ENCODE measurements at places on chromosomes 12 and 14. TPM values are rescaled to one million over a fixed set of nuclear protein-coding genes. Genes with fewer than 3 reads are reported as not detected.

AVPR1A gene
- total RNA-seq = not detected

PTGER2 gene
- total RNA-seq = not detected

PPFIA2 gene
- not detected for total RNA-seq

CPSF6 gene
- total RNA-seq = 57.4 TPM

AQP2 gene
- not detected for total RNA-seq

LRRIQ1 gene
- total RNA-seq = 1.0 TPM

TAS2R20 gene
- total RNA-seq = 0.21 TPM

IRAK3 gene
- 0.32 TPM for total RNA-seq

PLEK2 gene
- 336 TPM for total RNA-seq

GPHB5 gene
- not detected for total RNA-seq

LPCAT3 gene
- 25.4 TPM for total RNA-seq

MANSC4 gene
- 0.25 TPM for total RNA-seq

BIN2 gene
- total RNA-seq = not detected

KLRC4 gene
- not detected for total RNA-seq

FOXG1 gene
- not detected for total RNA-seq

ETFRF1 gene
- total RNA-seq = 10.2 TPM

GYS2 gene
- total RNA-seq = not detected

TAS2R8 gene
- total RNA-seq = not detected

DPPA3 gene
- total RNA-seq = not detected

SERPINA5 gene
- not detected for total RNA-seq

All from foreskin keratinocyte (primary cell).